ENCODE measurements at places on chromosomes 5 and 9.

GRCh38 chr9:19294219-19294618, 63.7 kb downstream of the DENND4C start:
- no peak for DNase-seq

DNA sequence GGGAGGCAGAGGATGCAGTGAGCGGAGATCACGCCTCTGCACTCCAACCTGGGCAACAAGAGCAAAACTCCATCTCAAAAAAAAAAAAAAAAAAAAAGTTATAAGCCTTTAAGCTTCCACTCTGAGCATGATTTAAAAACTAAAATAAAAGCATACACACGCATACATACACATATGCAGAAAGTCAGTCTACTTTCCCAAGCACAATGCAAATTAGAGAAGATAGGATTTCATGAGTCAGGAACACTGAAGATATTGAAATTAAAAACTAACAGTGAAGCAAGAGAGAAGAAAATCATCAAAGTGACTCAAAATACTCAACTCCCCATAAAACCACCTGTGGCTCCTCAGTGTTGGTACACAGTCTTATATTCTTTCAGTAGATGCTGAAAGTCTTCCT, 1009.5 kb upstream of the WWC1 start:
- no peak for DNase-seq

GRCh38 chr5:59559323-59559722, 334.2 kb downstream of the PDE4D start:
- DNase-seq = no peak

GRCh38 chr5:55924744-55925143, 70.0 kb downstream of the IL6ST start:
- DNase-seq = no peak

GRCh38 chr9:33017283-33018041, 7.6 kb upstream of the DNAJA1 start:
- no peak for DNase-seq

GRCh38 chr5:79875230-79875629, 115.8 kb downstream of the MTX3 start:
- peak; percentile 55 for DNase-seq

- DNase-seq = no peak
Measured at GRCh38 chr9:129330711-129331492, 152.8 kb upstream of the IER5L start.

- no peak for DNase-seq
Measured at GRCh38 chr9:100587375-100587774, 9.5 kb downstream of the CAVIN4 start.

DNA sequence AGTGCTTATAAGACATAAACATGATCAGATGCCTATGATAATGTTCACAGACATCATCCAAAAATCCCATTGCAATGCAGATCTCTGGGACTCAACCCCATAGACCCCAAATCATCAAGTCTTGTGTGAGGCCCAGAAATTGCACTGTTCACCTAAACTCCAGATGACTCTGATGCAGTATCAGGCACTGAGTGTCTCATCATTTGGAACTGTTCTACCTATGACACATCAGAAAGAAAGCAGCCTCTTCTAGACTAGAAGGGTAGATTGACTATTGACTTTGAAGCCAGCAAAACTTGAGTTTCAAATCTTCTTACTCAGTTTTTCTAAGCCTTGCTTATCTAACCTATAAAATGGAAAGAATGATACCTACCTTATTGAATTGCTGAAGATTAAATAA, 58.7 kb upstream of the PAPPA start:
- no peak for DNase-seq

DNA sequence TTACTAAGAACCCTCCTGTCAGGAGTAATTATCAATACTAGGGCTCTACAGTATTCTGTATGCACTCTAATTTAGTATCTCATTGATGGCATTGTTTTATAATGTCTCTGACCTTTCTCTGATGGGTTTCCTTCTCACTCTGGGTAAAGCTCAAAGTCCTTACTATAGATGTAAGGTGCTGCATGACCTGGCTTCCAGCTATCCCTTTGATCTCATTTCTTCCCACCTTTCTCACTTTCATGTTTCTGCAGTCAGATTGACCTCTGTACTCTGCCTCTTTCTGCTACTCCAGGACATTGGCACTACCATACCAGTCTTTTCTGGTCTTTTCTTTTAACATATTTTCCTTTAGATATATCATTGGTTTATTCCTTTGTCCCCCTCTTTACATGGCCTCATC, 2332.8 kb upstream of the C9orf72 start:
- no peak for DNase-seq

DNA sequence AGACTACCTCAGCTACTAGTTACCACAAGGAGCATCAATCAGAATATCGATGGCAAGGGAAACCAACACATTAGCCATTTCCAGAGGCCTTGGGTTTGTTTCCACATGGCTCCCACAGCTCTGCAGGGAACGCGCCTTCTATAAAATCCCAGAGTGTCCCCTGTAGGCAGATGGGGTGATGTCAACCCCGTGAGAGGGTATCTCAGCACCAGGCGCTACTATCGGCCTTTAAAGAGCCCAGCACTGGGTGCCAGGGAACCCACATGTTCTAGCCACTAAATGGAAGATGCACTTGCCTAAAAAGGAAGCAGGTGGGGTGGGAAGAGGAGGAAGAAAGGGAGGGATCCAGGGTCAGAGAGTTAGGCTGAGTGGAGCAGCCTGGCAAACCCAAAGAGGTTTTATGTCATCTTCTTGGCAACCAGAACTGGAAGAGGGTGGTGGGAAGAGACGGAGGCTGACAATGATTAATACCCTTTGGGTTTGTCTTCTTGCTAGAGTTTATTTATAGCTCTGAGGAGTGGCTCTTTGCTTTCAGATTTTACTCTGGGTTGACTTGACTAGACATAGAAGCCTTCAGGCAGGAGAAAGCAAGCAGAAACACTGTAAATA, 19.9 kb downstream of the MACROH2A1 start:
- no peak for DNase-seq

DNA sequence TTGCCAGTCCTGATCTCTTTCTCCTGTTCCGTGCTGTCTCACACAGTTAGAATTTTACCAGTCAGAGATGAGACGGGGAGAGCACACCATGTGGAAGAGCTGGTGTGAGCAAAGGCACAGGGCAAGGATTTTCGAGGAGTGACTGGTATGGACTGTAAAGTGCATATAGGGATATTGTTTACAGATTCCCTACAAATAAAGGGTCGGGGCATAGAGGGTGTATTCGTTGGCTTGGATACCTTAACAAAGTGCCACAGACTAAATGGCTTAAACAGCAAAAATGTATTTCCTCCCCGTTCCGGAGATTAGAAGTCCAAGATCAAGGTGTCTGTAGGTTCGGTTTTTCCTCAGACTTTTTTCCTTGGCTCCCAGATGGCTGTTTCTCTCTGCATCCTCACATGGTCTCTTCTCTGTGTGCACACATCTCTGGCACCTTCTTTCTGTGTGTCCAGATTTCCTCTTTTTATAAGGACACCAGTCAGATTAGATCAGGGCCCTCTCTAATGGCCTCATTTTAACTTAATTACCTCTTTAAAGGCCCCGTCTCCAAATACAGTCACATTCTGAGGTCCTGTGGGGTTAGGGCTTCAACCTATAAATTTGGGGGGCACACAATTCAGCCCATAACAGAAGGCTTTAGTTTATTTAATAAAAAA, 23.4 kb downstream of the CYFIP2 start:
- DNase-seq = no peak

GRCh38 chr5:158064334-158065123, 205.6 kb upstream of the CLINT1 start:
- DNase-seq = no peak

DNA sequence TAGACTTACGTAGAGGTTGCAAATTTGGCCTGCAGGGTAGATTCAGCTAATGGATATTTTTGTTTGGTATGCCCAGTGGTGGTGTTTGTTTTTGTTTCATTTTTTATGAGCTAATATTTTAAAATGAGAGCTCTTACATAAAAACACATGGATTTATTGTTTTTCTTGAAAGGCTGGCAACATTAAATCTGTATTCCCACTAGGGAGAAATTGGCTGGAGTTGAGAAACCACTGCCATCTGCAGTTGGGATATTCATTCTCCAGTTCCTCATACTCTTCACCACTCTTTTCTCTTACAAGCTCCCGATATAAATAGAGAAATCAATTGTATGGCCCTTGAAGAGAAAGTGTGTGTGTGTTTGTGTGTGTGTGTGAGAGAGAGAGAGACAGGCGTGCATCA, 143.3 kb downstream of the ALDH1A1 start:
- DNase-seq = no peak

DNA sequence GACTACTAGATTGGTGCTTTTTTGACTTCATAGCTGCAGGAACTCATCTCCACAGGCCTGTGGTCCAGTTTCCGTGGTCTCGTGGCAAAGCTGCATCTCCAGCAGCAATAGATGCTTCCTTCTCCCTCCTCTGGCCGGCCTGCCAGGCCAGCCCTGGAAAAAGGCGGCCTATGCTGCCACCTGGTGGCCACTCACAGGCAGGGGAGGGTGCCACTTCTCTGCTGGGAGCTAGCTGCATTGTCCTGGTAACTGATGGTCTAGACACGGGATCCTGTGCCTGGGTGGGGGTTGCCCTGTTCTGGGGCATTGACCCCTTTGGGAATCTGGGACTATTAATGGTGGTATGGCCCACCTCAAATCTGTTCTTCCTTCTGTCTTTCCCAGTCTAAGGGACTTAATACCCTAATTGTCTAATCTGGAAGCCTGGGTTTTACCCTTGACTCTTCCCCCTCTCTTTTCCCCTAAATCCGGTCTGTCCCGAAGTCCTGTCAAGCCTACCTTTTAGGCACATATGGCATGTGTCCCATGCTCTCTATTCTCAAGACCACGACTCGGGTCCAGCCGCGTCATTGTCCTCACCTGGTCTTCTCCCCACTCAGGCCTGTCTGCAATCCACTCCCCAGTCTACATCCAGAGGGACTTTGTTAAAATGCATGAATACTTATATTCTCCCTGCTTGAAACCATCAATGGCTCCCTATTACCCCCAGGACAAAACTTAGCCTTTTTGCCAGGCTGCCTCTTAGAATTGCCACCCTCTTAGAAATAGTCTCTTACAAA, 20.1 kb upstream of the PTGS1 start:
- peak; percentile 89 for DNase-seq

DNA sequence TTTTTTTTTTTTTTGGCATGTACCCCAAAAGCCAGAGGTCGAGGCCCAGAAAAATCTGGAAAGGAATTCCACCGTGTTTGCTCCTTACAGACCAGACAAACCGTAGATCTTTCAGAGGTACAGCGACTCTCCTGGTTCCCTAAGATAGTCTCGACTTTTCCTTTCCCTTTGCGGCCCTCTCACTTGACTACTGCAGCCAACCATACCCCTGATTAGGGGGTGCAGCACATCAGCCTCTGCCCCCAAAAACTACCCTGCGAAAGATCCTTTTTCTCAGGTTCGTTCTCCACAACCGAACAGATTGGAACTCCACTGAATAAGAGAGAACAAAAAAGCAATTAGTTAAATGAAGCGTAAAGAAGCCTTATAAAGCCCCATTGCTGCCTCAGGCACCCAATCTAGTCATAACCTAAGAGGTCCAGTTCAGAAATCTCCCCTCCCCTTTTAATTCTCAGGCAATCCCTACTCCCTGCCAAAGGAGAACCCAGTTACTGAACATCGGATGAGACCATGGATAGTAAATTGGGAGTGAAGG, 379 bp upstream of the TICAM2 start:
- DNase-seq = no peak

DNA sequence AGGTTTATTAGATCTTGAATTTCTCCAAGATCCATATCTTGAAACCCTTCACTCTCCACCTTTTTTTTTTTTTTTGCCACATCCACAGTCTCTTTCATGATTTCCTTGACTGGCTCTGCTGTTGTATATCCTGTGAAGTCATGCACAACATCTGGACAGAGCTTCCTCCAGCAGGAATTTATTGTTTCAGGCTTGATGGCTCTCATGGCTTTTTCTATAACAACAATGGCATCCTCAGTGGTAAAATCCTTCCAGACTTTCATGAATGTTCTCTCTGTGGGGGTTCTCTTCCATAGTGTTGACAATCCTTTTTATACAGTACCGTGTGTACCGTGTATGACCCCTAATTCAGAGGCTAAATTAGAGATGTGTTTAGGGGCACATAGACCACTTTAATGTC, 24.0 kb downstream of the RANBP17 start:
- DNase-seq = no peak

GRCh38 chr9:105832096-105832710, 137.9 kb downstream of the TMEM38B start:
- no peak for DNase-seq

DNA sequence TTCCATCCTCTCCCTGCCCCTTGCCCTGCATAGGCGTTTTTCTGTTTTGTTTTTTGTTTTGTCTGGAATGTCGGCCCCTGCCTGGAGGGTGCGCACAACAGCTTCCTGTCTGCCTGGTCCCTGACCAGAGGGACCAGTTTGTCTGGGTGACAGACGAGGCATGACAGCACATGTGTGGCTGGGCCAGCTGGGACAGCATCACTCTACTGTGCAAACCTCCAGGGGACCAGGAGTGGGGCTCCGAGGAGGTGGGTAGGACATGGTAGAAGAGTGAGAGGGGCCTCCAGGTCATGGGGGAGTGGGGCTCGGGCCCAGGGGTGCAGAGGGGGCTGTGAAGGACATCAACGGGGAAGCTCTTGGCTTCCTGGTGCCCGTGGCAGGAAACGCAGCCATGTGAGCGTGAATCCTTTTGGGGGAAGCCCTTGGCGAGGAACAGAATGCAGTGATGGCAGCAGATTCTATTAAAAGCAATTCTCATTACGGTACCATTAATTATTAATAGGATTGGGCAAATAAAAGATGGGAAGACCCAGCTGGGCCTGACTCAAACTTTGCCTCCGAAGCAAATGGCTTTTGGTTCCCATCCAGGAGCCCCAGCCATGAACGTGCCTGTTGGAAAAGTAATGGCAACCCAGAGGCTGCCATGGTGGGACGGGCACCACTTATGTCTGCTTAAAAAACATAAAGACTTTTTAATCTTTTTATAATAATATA, 184.4 kb upstream of the IER5L start:
- no peak for DNase-seq

DNA sequence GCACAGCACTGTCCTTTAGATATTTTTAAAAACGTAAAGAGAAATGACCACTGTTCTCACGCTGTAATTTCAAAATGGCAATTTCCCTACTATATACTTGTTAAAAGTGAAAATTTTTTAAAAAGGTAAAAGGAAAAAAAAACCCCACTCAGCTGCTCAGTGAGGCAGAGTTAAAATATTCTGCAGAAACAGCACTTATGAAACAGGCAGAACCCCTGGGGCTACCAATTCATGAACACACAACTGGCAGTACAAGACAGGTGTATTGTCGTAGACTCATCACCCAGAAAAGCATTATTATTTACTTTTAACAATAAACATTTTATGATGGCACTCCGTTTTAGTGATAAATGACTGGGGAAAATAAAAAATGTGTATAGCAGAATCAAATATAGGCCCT, 1.5 kb upstream of the RASGRF2 start:
- no peak for DNase-seq

- peak; percentile 35 for DNase-seq
Measured at GRCh38 chr5:126914801-126915436, 115.4 kb downstream of the MARCHF3 start.

DNA sequence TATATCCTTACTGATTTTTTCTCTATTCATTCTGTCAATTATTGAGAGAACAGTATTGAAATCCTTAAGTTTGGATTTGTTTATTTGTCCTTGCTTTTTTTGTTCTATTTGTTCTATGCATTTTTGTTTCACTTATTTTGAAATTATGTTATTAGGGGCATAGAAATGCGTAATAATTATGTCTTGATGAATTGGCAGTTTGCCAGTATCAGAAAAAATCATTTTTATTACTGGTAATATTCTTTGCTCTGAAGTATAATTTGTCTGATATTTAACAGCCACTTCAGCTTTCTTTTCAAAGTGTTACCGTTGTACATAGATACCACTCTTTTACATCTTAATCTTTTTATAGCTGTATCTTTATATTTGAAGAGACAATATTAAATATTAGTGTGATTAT, 2090.9 kb upstream of the WWC1 start:
- DNase-seq = no peak
